ENCODE measurements at places on chromosomes 4 and X.

GRCh38 chrX:19225909-19226308 lies 103.6 kb upstream of the ADGRG2 start:
- no peak for DNase-seq

- no peak for DNase-seq
These were observed 185.8 kb upstream of the STK26 start for GRCh38 chrX:131837325-131837724.

DNA sequence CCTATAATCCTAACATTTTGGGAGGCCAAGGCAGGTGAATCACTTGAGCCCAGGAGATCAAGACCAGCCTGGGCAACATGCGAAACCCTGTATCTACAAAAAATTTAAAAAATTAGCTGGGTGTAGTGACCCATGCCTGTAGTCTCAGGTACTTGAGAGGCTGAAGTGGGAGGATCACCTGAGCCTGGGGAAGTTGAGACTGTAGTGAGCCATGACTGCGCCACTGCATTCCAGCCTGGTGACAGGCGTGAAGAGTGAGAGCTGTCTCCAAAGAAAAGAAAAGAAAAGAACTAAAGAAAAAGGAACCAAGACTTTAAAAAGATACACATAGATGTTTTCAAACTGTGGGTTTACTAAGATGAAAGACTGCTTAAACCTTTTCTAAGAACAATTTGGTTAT lies 129.0 kb downstream of the SPCS3 start:
- no peak for DNase-seq

DNA sequence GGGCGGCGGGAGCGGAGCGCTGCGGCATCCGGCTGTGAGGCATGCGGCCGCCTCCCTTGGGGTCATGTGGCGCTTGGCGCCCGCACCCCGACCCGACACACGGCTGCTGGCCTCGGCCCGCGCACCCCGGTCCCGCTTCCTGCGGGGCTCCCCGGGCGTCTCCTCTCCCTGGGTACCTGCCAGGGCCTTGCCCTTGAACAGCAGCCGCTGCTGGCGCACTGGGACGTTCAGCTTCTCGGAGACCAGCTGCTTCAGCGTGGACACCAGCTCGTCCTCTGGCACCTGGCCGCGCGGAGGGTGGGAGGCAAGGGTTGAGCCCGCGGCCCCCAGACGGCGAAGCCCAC lies 391 bp downstream of the UBL4A start:
- no peak for DNase-seq

DNA sequence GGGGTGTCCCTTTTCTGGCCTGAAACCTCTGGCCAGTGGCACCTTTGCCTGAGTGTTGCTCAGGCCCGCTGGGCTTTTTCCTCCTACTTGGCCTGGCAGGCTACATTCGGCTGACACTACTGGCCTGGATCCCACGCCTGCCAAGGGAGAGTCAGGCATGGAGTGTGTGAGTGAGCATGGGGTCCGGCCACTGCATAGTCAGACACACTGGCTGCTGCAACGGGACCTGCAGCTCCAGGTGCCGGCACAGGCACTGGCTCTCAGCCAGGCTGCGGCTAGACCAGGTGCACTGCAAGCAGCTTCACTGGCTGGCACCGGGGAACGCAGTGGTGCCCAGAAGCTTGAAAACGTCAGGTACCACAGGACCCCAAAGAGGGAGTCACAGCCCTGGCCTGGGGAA lies 434.9 kb downstream of the ARHGAP24 start:
- DNase-seq = no peak

DNA sequence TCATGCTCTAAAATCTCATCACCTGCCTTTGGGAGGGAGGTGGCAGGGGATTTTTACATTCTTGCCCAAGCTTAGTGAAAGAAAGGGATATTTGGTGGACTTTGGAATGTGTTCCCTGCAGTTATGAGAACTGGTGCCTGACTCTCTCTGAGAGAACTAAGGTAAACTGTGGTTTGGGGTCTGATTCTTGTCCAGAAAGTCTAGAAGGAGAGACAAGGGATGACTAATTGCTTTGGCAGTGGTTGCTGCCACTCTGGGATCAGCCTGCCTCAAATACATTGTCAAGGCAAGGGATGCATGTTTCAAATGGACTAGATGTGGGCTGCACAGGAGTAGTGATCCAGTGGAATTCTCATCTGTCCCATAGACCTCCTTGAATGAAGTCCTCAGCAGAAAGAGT lies 115.2 kb downstream of the DDIT4L start:
- DNase-seq = no peak

- DNase-seq = no peak
These were observed 22.1 kb downstream of the DGKK start for GRCh38 chrX:50448565-50448964.

- DNase-seq = no peak
These were observed 61.0 kb downstream of the FHIP1A start for GRCh38 chr4:151469970-151470369.

GRCh38 chrX:80747832-80748231 lies 61.8 kb downstream of the BRWD3 start:
- DNase-seq = no peak

DNA sequence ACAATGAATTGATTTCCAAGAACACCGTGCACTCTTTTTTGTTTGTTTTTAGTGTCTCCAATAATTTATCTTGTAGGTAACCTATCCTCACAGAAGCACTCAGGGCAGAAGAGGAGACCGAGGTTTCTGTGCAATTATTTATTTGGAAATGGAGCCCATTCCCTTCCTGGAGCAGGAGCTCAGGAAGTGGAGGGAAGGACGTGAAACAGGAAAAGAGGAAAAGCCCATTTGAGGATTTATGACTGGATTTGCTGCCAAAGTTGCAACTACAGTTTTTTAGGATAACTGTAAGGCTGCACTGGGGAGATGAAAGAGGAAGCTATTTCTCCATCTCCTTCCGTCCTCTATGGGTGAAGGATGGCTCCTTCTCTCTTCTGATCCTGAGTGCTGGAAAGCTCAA lies 31.7 kb upstream of the MXRA5 start:
- DNase-seq = no peak

DNA sequence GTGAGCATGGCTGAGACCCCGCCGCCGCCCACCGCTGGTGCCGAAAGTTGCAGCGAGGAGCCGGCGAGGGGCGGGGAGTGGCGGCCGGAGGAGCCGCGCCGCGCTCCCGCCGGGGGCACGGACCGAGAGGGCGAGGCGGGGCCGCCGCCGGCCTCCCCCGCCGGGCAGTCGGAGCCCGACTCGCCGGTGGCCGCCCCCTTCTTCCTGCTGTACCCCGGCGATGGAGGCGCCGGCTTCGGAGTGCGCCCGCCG lies 16.5 kb downstream of the UTP3 start:
- no peak for DNase-seq

- no peak for DNase-seq
These were observed 91.9 kb downstream of the WDFY3 start for GRCh38 chr4:84874619-84875018.

DNA sequence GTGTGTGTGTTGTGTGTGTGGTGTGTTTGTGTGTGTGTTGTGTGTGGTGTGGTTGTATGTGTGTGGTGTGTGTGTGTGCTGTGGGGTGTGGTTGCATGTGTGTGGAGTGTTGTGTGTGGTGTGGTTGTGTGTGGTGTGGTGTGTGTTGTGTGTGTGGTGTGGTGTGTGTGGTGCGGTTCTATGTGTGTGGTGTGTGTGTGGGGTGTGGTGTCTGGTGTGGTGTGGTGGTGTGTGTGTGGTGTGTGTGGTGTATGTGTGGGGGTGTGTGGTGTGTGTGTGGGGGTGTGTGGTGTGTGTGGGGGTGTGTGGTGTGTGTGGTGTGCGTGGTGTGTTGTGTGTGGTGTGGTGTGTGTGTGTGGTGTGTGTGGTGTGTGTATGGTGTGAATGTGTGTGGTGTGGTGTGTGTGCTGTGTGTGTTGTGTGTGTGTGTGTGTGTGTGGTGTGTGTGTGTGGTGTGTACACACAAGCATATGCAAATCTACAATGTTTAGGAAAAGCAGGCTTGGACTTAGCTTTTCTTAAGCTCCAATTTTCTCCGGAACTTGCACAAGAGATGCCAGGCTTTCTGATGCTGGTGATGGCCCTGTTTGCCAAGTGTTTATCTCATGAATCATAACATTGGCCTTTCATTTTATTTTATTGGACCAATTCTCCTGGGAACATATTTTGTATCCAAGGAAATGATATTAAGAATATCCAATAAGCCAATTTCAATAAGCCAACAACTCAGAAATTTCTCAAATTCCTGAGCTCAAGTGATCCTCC lies 148.7 kb downstream of the SPATA18 start:
- DNase-seq = no peak

GRCh38 chrX:138020941-138021340 lies 455.0 kb downstream of the ZIC3 start:
- no peak for DNase-seq

DNA sequence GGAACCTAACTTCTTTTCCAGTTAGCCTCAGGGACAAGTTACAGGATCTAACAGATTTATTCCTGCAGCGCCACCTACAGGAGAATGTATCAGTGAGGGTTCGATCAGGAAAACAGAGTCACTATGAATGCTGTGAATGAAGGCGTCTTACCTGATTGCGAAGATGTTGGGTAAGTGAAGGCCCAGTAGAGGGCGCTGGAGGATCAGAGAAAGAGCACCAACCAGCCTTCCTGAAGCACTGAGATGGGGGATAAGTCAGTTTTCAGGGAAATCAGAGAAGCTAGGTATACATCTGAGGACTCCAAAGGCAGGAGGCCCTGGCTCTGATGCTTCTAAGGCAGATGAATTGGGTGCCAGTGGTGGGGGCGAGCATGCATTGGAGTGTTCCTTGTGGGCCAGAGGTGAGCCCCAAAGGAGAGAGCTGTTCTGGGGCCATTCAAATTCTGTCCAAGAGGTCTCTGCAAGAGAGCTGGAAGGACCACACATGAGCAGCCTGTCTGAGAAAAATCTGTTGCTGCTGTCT lies 169.9 kb upstream of the AADAT start:
- DNase-seq = peak; percentile 69

DNA sequence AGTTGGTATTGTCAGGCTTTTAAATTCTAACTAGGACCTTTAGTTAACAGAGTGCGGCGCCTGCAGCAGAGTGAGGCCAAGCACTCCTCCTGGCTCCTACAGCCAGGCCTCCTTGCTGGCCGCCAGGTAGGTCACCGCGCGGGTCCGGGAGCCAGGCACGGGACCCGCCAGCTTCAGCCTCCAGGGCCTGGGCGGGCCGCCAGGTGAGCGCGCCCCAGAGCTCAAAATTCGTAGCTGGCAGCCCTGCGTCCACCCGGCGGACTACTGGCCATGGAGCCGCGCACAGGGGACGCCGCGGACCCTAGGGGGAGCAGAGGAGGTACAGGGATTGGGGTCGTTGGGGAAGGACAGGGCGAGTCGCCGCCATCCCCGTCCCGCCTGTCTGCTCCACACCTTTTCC lies at the start of gene MAGIX:
MAGIX (plus strand) TSS at position 139 of the 400 bp plus-strand sequence; CDS start at position 271, 132 bp downstream.
- DNase-seq = no peak

GRCh38 chrX:23773601-23774175 lies 9.3 kb upstream of the SAT1 start:
- no peak for DNase-seq

DNA sequence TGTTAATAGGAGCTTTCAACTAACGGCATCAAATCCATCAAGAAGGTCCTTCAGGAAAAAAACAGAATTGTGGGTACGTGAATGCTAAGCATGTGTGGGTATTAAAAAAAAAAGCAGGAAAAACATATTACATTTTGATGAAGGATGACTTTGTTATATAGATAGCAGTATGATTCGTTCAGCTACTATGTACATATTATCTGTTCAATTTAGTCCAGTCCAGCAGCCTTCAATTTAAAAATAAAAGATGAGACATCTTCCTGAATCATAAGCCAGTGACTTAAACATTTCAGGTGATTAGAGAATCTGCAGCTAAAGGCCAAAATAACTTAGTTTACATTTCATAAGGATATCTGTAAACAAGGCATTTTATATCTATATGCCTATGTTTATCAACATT lies 63.4 kb downstream of the LCORL start:
- no peak for DNase-seq

- DNase-seq = no peak
These were observed 12.1 kb downstream of the LAMP2 start for GRCh38 chrX:120456973-120457372.

GRCh38 chrX:64169988-64170387 lies 35.5 kb downstream of the AMER1 start:
- DNase-seq = no peak

DNA sequence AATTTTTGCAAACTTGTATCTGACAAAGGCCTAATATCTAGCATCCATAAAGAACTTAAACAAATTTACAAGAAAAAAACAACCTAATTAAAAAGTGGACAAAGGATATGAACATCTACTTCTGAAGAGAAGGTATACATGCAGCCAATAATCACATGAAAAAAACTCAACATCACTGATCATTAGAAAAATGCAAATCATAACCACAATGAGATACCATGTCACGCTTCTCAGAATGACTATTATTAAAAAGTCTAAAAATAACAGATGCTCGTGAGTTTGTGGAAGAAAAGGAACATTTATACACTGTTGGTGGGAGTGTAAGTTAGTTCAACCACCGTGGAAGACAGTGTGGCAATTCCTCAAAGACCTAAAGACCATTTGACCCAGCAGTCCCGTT lies 24.0 kb downstream of the CEP44 start:
- no peak for DNase-seq

DNA sequence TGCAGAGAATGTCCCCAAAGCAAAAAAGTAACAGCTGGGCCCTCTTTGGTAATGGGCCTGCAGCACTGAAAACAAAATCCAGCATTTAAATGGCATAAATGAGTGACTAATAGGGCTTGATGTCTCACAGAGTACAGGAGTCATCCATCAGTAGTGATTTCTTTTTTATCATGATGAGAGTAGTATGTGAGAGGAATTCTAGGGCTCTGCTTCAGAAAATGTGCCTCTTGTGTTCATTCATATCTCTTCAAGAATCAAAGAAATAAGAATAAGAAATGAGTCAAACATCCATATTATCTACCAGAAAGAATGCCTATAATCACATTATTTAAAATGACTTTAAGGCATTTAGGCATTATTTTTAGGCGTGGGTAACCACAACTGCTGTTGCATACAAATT lies 792.9 kb upstream of the HTR2C start:
- DNase-seq = no peak

GRCh38 chr4:114998316-114998715 lies 115.1 kb downstream of the NDST4 start:
- no peak for DNase-seq

DNA sequence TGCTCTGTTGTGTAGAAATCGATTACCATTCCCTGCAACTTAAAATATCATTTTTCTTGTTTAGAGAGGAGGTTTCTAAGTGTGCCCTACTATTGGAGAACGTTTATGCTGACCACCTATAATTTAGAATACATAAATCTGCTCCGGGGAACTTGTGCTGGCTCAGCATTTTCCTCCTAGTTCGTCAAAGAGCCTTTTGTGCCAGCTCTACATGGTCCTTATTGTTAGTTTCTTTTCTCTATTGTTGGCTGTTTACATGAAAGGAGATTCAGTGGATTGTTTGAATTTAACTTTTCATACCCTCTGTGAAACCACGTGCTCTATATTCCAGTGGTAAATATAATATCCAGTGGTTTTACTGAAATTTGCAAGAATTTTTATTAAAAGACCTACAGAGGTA lies 53.4 kb upstream of the ATP8A1 start:
- peak; percentile 7 for DNase-seq

- DNase-seq = no peak
These were observed 46.2 kb upstream of the TRPC3 start for GRCh38 chr4:121998024-121998423.

DNA sequence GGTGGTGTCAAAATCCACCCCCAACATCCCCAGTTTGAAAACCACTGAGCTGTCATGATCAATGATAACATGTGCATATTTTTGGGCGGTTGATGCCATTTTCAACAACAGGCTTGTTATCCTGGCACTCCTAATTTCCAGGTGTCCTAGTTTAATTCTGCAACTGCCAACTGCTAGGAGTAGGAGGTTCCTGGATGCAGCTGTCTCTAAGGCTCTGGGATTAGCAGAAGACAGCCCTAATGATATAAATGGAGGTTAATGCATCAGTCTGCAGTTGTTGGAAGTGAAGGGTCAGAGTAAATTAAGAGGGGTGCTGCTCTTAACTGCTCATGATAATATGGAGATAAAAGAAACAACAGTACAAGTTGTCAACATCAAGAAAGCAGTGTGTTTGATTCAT lies 23.8 kb downstream of the ARFIP1 start:
- no peak for DNase-seq

Measured in amygdala (tissue), 56 donors.